Smooth muscle cell of the umbilical artery (primary cell): ENCODE measurements at places on chromosomes 13 and 19. TPM values are rescaled to one million over a fixed set of nuclear protein-coding genes. Genes with fewer than 3 reads are reported as not detected.

The IL12RB1 gene
- total RNA-seq, result under 0.01 and 0.09 TPM in 2 replicates

The SULT2A1 gene
- not detected in 2 replicates for total RNA-seq

The IFNL1 gene
- not detected in 2 replicates for total RNA-seq

The ZNF69 gene
- 19.3 and 20.1 TPM in 2 replicates for total RNA-seq

The PDE4C gene
- total RNA-seq, result 1.4 and 4.2 TPM in 2 replicates
